Retina (tissue), 1 donor: ENCODE measurements at places on chromosomes 16 and 17.
A peak's percentile ranks its signal among the peaks of the same experiment; 100 is the strongest.

DNA sequence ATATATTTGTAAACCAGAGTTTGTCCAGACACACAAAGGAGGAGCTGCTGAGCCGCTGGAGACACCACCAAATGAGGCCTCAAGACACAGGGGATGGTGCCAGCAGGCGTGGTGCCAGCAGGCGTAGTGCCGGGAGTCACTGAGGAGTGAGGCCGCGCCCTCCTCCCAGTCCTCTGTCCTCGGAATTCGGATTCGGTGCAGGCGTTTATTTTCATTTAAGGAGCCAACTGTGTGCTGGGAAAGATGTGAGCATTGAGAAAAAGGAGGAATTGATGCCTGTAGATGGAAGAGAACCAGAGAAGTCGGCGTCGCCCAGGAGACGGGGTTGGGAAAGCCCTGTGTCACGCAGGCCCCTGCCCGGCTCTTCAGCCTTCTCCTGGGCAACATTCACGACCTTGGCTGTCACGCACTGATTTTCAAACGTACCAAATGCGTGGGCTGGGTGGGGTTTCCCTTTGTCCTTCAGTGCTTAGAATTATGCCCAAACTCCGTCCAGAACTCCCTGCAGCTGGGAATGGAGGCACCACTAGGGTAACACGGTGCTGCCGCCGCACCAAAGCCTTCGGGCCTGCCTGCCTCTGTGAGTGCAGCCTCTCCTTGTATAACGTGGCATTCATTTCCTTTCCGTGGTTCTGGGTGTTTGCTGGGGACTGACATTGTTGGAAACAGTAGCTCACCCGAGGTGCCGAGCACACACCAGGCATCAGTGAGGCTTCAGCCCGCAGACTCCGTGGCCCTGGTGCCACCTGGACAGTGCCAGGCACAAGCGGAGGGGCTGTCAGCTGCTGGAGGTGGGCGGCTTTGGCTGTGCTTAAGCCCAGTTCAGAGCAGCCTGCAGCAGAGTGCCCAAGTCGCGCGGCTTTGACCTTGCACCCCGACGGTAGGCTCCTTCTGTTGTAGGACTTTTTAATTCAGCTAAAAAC is 49.0 kb upstream of the CHMP6 start:
- DNase-seq = no peak

DNA sequence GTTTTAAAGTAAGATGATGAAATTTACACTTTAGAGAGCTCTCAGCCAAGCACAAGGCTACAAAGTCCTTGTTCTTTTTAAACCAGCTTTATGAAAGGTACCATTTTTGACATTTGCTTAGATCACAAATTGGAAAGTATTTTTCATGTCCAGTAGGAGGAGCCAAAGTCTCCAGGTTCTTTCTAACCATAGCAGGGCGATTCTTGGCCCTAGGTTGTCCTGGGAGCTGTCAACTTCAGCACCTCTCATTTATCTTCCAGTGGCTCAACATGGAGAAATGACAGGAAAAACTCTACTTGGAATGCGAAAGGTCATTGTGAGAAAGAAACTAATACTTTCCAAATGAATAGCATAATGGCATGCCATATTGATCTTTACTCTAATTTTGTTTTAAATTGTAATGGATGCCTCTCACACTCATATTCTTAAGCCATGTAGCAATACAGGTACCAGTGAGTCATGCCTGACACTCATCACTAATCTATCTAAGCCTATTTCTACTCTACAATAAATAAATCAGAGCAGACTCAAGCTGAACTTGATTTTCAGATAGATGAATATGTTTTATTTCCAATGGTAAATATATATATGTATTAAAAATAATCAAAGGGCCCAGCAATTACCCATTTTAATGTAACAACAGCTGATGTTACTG is 919.1 kb upstream of the EEF2KMT start:
- peak; percentile 38 for DNase-seq

- DNase-seq = peak; percentile 61
Observed at GRCh38 chr17:71872843-71873485, 247.9 kb upstream of the SOX9 start.

DNA sequence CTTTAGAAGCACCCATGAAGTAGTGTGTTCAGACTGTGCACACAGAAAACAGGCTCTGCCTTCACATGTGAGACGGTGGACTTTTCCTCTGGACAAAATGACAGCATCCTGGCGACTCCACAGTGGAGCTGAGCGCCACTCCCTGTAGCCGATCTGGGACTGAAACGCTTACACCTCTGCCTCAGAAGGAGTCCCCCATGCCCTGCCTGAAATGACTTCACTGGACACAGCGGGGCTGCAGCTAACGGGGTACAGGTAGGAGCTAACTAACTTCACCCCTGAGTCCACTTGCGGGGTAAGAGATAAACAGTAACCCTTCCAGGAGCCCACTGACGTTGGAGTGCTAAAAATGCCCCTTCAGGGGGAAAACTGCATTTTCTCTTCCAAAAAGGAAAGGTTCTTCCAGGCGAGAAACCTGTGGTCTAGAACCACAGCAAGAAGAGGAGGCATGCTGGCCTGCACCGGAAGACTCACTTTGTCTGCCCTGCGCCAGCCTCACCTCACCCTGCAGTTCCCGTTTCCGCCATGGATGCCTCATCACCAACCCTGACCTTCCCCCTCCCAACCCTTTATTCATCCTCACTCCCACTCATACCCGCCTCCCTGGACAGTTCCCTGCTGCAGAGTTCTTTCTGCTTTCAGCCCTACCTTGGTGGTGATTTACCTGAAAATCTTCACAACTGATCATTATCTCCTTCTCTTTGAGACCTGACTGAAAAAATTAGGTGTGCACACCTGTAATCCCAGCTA is 19.4 kb upstream of the ENDOV start:
- DNase-seq = no peak

DNA sequence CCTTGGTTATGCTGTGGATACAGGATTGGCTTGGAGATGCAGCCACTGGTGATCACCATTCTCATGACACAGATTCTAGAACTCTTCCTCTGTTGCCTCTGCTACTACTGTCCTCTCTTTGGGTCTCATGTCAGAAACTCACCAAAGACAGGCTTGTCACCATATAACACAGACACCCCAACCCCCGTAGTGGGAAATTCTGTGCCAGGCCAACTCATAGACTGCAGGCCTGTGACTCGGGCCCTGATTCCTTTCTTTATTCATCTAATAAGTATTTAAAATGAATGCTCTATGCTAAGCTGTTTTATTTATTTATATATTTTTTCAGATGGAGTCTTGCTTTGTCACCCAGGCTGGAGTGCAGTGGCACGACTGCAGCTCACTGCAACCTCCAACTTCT is 9.5 kb downstream of the CYB5D2 start:
- no peak for DNase-seq

DNA sequence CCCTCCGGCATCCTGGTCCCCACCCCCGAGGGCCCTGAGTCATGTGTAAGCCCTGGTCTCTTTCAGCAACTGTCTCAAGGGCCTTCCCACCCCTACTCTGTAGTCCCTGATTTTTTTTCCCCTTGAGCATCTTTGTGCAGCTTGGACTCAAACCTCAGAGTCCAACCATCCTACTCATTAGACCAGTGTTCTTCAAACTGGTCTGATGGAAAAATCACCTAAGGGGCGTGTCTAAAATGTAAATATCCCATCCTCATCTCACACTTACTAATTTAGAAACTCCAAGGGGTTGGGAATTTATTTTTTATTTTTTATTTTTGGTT is 624 bp downstream of the G6PC3 start:
- no peak for DNase-seq

- DNase-seq = no peak
Observed at GRCh38 chr17:17106756-17107155, 64.5 kb downstream of the MPRIP start.

- no peak for DNase-seq
Observed at GRCh38 chr17:47942096-47942510, 732 bp downstream of the PNPO start.

DNA sequence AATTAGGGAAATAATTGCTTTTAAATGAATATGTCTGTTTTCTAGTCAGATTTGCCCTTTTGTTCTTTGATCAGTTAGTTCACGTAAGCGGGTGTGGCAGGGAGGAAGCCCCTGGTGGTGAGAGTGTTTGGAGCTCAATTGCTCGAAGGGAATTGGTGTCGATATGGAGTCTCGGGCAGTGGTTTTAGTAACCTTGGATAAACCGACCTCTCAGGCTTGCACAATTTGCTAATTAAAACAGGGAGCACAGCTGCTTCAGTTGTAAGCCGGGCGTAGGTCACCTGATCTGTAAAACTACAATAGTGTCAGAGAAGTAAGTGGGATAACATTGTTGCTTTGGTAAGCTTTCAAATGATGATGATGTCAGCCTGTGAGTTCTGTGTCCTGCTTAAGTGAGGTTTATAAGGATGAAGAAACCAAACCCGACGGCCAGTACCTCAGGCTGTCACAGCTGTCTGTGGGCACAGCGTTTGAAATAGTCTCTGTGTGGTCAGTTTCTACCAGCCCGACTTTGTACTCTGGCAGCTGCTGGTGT is 2.9 kb downstream of the ZNF750 start:
- peak; percentile 51 for DNase-seq

DNA sequence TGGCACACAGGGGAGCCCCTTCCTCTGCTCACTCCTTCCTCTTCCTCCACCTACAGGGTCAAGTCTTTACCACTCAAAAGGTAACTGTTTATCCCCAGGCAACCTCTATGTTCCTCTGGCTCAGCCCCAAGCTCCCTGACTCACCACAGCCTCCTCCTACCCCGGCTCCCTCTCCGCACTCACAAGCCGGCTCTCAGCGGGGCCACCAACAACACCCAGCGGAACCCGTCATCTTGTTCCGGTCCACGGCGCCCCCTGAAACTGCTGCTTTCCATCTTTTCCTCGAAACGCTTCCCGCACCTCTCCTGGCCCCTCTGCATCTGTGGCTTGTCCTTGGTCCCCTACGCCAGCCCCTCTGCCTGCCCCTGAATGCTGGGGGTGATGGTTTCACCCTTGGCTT is 58.4 kb downstream of the NXN start:
- DNase-seq = no peak

GRCh38 chr17:68909066-68909465 is 46.1 kb downstream of the ABCA8 start:
- DNase-seq = no peak

- no peak for DNase-seq
Observed at GRCh38 chr16:1645914-1646525, 32.1 kb upstream of the JPT2 start.

- DNase-seq = no peak
Observed at GRCh38 chr16:8877894-8878522, 4.1 kb upstream of the LITAFD start.

- no peak for DNase-seq
Observed at GRCh38 chr16:18782697-18783429, 7.3 kb downstream of the RPS15A start.

DNA sequence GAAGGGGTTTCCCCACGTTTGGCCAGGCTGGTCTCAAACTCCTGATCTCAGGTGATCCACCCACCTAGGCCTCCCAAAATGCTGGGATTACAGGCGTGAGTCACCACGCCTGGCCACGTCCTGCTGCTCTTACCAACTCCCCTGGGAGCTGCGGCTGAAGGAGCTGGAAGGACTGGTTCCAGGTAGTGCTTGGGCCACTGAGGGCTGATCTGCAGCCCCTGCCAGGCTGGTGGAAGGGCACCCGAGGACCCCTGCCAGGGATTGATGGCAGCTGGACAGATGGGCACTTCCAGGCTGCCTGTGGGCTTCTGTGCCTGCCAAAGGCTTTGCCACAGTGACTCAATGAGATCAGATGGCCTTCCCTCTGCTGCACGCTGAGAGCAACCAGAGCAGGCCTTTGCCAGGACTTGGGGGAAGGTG is 2.3 kb downstream of the OXLD1 start:
- DNase-seq = no peak

DNA sequence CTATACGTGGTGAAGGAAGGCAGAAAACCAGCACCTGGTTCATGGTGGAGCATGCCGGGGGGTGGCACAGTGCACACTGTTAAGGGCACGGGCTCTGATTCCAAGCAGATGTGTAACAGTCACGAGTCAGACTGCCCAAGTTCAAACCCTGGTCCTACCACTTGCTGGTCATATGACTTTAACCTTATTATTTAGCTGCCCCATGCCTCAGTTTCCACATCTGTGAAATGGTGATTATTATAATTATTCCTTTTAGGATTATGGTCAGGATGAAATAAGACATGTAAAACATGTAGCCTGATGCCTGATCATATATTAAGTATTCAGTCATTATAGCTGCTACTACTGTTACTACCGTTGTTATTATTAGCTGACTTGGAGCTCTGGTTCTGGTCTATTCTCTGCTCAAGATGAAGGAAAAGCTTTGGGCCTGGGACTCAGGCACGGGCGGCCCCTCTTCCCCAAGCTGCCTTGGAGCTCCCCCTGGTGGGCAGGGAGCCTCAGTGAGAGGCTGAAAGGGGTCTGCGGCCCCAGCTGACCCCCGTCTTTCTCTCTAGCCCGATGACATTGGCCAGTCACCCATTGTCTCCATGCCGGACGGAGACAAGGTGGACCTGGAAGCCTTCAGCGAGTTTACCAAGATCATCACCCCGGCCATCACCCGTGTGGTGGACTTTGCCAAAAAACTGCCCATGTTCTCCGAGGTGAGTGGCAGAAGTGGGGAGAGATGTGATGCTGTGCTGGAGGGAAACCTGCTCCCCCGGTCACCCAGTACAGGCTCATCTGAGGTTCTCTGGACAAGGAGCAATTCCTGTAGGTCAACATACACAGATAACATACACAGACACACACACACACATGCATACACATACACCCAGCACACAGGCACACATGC is 14.0 kb downstream of the NR1D1 start:
- peak; percentile 51 for DNase-seq

- no peak for DNase-seq
Observed at GRCh38 chr16:82460766-82461165, 166.0 kb upstream of the CDH13 start.

DNA sequence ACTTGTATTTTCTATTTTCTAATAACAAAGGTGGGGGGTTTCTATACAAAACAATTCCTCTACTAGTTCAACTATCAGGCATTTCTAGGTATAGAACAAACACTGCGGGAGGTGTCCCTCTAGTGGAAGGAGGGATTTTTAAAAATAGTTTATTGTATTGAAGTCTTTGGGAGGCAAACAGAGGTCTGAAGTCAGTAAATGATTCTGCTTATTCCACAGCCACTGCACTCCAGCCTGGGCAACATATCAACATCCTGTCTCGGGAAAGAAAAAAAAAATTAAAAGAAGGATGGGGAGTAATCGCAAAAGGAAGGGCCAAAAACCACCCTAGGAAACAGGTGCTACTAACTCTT is 648 bp upstream of the ERCC4 start:
- no peak for DNase-seq

DNA sequence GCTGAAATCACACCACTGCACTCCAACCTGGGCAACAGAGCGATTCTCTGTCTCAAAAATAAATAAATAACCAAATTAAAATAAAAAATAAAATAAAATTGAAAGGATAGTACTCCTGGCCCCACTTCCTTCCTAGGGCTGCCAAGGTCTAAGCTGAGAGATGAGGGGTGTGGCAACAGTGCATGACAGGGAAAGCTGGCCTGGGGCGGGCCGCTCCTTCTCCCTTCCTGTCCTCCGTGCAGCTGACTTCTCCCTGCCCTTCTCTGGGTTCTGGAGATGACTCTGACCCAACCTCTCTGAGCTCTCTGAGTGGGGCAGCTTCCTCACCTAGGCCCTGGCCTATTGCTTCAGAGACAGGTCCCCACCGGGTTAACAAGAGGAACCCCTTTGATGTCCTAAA is 8.7 kb upstream of the SLC25A39 start:
- no peak for DNase-seq
